ENCODE measurements at places on chromosomes 3 and 15.

DNA sequence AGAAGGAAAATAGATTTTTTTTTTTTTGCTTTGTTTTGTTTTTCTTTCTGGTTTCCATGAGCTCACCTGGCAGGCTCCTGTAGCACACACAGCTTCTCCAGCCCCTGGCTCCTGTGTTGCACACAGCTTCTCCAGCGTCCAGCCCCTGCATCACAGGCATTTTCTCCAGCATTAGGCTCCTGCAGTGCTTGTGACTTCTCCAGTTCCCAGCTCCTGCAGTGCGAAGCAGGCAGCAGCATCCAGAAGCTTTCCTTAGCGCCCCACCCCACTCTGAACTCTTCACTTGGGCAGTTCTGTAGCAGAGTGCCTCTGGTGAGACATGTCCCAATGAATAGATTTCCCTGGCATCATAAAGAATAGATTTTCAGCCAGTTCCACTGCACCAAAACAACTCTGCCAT lies 5.5 kb upstream of the CCDC39 start:
- no peak for DNase-seq

DNA sequence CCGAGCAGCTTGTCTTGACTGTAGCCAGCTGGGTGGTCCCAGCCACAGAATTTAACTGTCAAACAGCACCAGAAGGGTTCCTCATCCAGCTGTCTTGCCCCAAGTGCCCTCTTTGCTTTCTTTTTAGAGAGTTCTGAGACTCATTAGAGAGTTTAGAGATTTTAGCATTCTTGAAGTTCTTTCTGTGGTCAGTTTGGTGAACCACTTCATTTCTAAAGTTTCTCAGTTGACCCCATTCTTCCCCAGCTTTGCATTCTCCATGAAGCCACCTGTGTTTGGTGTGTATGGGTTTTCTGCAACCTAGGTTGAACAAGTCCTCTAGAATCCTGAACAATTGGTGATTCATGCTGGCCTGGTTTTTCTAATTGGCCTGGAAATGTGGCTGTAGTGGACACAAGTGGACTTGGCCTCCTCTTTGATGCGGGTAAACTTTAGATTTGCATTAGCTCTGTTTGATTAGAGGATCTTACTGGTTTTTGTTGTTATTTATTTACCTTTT lies 33.7 kb downstream of the FLNB start:
- no peak for DNase-seq

DNA sequence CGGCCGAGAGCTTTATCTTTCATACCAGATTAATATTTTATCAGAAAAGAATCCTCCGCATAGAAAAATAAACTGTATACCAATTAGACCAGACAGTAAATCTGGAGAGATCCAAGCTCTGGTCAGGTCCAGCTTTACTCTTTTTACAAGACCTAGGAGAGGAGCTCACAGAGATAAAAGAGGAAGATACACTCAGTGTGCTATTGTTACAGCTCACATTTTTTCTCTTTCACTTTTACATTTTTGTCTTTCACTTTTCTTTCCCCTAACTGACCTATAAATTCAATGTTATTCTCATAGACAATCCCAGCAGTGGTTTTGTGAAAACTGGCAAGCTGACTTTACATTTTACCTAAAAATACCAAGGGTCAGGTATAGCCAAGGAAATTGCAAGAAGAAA lies 55.8 kb downstream of the GUCA1C start:
- DNase-seq: no peak

GRCh38 chr15:85493260-85493659 lies 112.9 kb downstream of the AKAP13 start:
- no peak for DNase-seq

All from NCI-H524 treated with DMSO at 0.1 percent for 48 hours (cell line).